Fibroblast of skin of right biceps (primary cell): ENCODE measurements at places on chromosomes 3 and 15.
A peak's percentile ranks its signal among the peaks of the same experiment; 100 is the strongest.

DNA sequence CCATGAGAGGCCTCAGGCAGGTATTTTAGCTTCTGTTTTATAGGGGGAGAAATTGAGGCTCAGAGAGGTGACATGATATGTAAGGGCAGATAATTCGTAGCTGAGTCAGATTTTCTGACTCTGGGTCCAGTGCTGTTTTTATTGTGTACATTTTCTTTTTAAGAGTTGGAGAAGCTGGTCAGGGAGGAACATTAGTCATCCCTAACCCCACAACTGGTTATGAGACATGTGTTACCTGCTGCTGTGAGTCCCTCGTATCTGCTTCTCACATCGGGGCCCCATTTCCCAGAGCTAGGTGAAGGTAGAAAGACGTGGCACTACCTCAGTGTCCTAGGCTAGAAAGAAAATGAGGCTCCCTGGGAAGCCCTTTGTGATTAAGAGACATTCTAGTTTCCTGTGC lies 28.6 kb downstream of the GALNT15 start:
- peak; percentile 70 for DNase-seq

- no peak for DNase-seq
Observed at GRCh38 chr3:33914212-33914611, 115.8 kb downstream of the PDCD6IP start.

DNA sequence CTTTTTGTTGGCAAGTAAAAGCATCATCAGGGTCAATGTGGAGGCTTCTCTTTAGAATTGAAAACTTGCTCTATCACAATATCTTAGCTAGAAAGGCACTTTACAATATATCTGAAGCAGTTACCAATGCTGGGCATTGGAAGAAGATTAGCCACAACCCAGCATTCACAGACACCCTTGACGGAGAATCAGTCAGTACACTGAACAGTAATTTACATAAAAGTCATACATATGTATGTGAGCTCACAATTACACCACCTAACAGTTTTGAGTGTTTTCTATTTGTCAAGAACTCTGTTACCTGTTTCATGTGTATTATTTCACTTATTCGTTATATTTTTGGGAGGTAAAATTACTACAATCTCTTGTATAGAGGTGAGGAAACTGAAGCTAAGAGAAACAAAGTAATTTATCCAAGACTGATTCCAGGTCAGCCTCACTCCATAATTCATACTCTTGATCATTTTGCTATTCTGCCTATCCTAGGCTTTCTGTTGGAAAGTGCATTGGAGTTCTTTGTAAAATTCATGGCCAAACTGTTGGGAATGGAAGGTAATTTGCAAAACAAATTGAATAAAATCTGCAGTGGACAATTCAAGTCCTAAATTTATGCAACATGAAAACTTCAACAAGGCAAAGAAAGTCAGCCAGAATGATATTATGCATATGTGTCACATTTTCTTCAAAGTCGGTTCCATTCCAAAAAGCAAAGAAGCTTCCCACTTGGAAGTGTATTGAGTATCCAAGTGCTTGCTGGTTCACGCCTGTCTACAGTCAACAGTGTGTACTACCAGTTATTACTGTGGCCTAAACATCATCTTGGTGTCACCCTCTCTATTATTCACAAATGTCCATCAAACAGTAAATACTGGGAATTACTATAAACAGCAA lies 223.7 kb upstream of the SEMA6D start:
- no peak for DNase-seq

- DNase-seq = no peak
Observed at GRCh38 chr3:197874064-197874463, 75.9 kb upstream of the RPL35A start.

- peak; percentile 93 for DNase-seq
Observed at GRCh38 chr15:32717426-32718226, at the start of gene GREM1. Gene GREM1 (plus strand): TSS chr15:32718004. CDS start chr15:32730691, 12,687 bp downstream.

- DNase-seq = peak; percentile 43
Observed at GRCh38 chr3:100978011-100978659, 15.1 kb downstream of the ABI3BP start.

DNA sequence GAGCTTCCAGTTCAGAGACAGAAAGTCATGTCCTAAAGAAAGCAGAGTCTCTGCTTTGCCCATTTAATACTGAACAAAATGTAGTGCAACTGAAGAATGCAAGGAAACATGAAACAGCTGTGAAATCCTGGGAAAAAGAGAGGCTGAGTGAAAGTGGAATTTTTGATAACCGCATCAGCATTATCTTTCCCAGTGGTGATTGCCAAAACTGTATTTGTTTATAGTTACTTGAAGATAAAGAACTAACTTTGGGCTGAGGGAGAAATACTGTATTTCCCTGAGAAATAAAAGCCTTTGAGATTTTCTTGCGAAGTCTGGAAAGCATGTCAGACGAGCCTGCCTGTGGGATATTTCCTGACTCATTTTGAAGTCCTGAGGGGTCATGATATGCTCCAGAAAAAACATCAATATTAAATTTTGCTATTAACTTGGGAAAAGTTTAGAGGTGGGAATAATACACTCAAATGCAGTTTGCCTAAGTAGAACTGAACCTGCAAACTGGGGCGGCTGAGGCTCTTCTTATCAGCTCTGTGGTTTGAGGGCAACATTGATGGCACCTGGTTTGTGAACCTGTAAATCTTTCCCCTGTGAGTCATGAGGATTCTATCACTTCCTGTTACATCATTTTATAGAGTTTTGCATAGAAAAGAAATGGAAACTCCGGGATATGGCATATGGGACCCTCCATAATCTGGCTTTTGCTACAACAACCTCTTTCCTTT lies 855.3 kb downstream of the MCTP2 start:
- peak; percentile 31 for DNase-seq

GRCh38 chr3:66038384-66038725 lies 363 bp downstream of the MAGI1 start:
- no peak for DNase-seq

DNA sequence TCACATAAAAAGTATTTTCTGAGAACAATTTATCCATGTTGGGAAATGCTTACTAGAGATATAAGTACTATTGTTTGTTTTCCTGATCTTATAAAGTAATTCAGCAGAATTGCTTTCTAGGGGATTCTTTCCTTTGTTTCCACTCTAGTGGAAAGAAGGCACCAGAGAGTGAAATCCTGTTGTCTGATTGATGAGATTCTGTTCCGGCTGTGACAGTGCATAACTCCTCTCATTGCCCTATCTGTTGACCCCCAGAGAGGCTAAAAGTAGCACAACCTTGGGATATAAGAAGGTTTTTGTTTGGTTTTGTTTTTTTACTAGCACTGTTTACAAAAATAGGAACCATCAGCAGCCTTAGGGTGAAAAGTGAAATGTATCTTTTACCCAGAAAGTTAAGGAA lies 114.1 kb downstream of the ALCAM start:
- no peak for DNase-seq

DNA sequence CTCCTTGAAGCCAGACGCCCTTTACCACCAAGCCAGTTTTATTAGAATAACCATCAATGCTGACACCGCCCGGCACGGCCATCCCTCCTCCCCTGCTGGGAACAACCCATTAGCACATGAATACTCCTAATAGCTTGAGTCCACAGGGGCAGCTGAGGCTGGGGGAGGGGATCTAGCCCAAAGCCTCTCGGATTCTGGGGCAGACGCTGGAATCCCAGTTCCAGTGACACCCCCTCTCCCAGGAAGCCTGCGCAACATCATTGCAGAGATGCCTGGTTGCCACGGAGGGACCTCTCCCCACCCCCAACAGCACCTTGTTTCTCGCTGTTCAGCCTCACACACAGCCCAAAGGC lies 1.2 kb upstream of the LINGO1 start:
- no peak for DNase-seq

GRCh38 chr3:48573973-48574585 lies 10.5 kb upstream of the UCN2 start:
- DNase-seq = no peak

DNA sequence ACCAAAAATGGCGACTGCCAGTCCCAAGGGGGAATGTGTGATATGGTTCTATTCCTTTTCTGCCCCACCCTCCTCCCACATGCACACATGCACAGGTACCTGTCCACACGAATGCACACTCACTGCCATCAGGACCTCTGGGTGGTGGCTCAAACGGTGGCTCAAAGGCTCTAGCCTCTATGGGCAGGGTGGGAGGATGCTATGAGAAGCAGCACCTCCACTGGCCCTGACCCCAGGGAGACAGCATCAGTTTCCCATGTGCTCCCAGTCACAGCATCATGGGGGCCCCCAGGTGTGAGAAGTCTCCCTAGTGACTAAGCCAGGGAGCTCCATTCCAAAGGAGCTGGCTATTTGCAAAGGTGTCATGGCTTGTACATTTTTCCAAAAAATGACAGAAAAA lies 15.9 kb downstream of the SEMA3G start:
- DNase-seq = no peak

GRCh38 chr3:79586232-79586631 lies 181.6 kb downstream of the ROBO1 start:
- no peak for DNase-seq

GRCh38 chr3:11638495-11639358 lies 5.0 kb downstream of the VGLL4 start:
- no peak for DNase-seq

DNA sequence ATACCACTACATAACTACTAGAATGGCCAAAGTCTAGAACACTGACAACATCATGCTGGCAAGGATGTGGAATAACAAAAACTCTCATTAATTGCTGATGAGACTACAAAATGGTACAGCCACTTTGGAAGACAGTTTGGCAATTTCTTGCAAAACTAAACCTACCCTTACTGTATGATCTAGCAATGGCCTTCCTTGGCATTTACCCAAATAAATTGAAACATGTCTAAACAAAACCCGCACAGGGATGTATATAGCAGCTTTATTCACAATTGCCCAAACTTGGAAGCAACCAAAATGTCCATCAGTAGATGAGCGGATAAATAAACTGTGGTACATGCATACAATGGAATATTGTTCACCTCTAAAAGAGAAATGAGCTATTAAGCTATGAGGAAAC lies 87.9 kb upstream of the SLC24A5 start:
- DNase-seq = no peak

DNA sequence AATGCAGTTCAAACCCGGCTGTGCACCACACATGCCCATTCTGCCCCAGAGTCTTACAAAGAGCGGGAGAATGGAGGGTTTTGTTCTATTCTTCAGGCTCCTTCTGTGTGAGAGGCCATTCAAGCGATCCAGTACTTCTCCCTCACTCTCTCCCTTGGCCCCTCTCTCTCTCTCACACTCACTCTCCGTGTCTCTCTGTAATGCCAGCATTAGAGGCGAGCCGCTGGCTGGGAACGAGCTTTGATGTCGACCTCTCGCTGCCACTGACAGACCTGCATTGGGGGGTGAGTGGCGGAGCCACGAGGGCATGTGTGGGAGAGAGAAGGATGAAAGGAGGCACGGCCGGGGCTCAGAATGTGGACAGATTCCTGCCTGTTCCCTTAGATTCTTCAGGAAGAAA lies 231.7 kb upstream of the ARRDC4 start:
- DNase-seq = no peak

DNA sequence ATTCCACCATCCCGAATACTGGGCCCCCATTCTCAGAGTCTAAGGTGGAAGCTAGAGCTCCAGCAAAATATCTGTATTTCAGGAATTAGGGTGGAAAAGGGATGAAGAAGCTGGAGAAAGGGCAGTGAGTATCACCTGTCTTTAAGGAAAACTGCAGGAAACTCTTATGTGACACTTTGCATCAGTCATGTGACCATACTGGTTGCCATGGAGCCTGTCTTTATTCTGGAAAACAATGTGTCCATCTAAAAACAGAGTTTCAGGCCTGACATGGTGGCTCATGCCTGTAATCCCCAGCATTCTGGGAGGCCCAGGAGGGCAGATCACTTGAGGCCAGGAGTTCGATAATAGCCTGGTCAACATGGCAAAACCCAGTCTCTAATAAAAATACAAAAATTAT lies 52.9 kb upstream of the FSIP1 start:
- DNase-seq = no peak

DNA sequence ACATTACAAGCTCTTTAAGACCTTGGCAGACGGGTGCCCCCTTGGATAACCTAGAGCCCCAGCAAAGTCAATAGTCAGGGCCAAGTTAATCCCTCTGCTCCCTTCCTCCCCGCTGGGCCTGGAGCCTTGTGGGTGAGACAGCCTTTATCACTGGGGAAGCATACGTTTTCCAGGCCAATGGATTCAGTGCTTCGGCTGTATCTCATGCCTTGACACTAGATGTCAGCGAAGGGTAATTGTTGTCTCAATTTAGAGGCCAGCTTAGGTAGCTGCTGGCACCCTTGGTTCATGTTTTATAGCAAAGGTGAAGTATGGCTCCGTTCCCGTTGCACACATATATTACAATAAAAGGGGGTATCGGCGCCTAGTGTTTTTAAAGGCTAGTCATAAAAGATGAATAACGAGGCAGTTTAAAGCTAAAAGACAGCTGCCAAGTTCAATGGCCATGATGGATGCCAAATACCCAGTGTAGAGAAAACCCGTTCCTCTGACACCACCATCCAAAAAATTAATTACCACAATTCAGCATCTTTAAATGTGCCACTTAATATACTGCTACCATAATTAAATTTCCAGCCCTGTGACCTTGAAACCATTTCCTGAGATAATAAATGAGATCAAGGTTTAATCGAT lies 52.3 kb upstream of the BNIP2 start:
- peak; percentile 22 for DNase-seq

GRCh38 chr3:126954141-126954842 lies 28.6 kb upstream of the PLXNA1 start:
- DNase-seq = no peak

DNA sequence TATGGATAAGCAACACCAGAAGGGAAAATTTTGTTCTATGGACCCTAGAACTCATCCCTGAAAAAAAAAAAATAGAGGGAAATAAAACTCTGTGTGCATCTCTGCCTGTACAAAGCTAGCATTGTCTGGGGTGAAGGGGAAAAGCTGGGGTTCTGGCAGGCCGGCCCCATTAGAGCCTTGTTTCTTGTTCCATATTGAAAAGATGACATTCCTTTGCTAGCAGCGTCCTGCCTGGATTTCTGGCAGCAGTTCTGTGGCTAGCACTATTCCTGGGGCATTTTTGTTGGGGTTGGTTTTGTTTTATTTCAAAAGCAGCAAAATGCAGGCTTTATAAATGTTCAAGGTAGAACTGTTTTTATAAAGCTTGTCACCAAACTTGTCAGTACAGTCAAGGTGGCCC lies 45.2 kb downstream of the RARB start:
- no peak for DNase-seq

GRCh38 chr3:57199895-57200297 lies at the start of gene HESX1:
Gene HESX1 (minus strand): TSS chr3:57199978. CDS start chr3:57199918, 60 bp downstream.
- DNase-seq = no peak

DNA sequence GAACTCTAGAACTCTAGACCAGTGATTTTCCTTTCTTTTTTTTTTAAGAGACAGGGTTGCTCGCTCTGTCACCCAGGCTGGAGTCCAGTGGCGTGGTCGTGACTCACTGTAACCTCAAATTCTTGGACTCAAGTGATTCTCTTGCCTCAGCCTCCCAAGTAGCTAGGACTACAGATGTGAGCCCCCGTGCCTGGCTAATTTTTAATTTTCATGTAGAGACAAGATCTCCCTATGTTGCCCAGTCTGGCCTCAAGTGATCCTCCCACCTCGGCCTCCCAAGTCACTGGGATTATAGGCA lies 359.6 kb downstream of the SHQ1 start:
- DNase-seq = peak; percentile 68

GRCh38 chr3:178310949-178311348 lies 225.3 kb upstream of the KCNMB2 start:
- DNase-seq = no peak
